ENCODE measurements at places on chromosomes 1 and 21.

- no peak for DNase-seq
Measured at GRCh38 chr1:10594595-10595223, 120.0 kb downstream of the PEX14 start.

- DNase-seq, result no peak
Measured at GRCh38 chr1:43492826-43493225, 37.9 kb upstream of the PTPRF start.

DNA sequence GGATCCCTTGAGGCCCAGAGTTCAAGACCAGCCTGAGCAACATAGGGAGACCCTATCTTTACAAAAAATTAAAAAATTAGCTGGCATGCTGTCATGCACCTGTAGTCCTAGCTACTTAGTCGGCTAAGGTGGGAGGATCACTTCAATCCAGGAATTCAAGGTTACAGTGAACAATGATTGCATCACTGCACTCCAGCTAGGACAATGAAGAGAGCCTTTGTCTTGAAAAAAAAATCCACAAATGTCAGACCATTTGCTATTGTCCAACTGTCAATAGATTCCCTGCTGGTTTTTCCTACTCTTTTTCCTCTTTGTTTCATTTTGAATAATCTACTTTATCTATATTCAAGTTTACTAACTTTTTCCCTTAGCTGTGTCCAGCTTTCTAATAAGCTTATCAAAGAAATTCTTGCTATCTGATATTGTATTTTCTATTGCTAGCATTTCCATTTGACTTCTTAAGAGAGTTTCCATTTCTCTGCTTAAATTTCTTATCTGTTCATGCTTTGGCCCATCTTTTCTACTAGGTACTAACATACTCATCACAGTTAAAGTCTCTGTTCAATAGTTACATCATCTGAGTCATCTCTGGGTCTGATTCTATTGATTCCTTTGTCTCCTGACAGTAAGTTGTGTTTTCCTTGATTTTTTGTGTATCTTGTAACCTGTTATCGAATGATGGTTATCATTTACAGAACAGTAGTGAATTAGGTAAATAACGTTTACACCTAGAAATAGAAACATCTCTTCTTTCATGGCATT is 14.8 kb downstream of the MT1HL1 start:
- no peak for DNase-seq

- DNase-seq, result no peak
Measured at GRCh38 chr1:29381426-29381825, 145.1 kb downstream of the PTPRU start.

GRCh38 chr1:223645903-223646302 is 19.6 kb downstream of the CAPN8 start:
- no peak for DNase-seq

GRCh38 chr1:116962987-116963639 is 38.4 kb upstream of the CD101 start:
- no peak for DNase-seq

DNA sequence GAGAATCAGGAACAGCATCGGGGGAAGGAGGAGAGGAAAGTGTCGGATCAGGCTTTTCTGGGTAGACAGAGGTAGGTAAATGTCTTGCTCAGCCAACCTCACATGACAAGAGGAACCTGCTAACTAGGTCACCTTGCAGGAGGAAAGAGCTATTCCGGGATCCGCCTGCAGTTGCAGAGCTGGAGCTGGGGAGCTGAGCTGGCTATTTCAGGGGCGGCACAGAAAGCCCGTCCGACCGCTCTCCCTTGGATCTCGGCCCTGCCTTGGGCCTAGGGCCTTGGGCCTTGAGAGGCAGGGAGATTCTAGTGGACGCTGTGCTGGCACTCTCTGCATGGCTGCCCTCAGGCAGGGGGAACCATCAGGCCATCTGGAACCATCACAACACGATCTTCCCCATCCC is 56.5 kb upstream of the CTPS1 start:
- no peak for DNase-seq

GRCh38 chr1:14240265-14240664 is 358.2 kb upstream of the KAZN start:
- DNase-seq, result no peak

DNA sequence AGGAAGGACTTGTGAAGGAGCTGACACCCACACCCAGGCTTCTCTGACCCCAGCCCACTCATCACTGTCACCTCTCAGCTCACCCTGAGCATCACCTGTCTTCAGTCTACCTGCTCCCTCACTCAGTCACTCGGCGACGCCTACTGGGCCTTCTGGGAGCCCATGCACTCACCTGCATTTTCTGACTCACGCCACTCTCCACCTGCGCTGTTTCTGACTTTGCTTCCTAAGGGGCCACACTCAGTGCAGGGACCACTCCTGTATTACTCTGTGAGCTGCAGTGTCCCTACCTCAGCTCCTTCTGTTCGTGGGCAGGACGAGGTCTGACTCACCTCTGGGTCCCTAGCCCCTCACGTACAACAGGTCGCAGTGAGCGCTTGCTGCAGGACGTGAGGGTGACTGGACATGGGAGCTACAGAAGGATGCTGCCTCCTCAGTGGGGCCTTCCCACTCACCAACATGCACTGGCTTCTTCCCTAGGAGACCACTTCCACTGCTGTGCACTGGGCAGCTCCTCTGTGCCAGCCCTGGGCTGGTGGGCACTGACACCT is 102.3 kb downstream of the GLIS1 start:
- DNase-seq, result no peak

DNA sequence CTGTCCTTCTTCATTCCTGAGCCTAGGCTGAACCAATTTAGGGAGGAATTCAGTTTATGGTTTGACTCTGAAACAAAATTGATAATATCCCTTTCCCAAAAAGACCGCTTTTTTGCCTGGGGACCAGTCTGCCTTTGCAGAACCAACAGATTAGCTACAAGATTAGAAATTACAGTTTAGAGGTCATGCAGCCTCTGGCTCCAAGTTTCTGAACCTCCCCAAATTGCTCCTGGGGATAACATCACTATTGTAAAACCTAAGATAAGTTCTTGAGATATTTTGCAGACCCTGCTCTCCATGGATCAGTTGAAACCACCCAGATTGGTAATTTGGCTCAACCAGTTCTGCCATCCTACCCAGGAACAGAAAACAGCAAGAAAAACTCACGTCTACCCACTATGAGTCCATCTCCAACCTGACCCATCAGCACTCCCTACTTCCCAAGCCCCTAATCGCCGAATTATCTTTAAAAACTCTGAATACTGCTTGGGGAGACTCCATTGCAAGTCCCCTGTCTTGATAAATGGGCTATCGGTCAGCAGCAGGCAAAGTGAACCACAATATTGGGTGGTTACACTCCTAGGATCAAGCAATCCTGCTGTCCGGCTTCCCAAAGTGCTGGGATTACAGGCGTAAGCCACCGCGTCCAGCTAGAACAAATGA is 605 bp upstream of the RABGGTB start:
- DNase-seq, result no peak

DNA sequence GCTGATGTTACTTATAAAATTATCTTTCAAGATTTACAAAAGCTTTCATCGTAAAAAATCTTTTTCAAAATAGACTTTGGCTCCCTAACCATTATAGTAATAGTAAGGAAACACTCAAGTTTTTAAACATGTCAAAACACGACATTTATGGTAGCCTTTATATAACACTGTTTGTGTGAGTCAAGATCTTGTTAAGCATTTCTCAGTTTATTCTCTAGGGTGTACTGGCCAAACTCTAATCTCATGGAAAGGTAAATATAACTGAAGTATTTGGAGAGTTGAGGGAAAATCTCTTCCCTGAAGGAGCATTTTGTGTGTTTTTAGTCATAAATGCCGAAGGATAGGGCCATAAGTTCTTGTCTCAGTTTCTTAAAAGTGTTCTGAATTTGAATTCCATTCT is 790.9 kb upstream of the NCAM2 start:
- DNase-seq, result no peak

DNA sequence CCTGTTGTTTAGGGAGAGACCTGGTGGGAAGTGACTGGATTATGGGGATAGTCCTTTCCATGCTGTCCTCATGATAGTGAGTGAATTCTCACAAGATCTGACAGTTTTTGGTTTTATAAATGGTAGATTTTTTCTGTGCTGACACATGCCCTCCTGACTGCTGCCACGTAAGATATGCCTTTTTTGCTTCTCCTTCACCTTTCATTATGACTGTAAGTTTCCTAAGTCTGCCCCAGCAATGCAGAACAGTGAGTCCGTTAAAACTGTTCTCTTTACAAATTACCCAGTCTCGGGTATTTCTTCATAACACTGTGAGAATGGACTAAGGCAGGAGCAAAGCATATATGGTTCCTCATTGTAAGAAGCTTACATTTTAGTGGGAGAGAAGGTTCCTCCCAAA is 1727.2 kb downstream of the NCAM2 start:
- no peak for DNase-seq

- peak; percentile 21 for DNase-seq
Measured at GRCh38 chr1:85867189-85867588, 159.0 kb upstream of the ZNHIT6 start.

- no peak for DNase-seq
Measured at GRCh38 chr1:7010534-7011200, 225.4 kb downstream of the CAMTA1 start.

GRCh38 chr21:32279377-32279680 is 480 bp upstream of the MIS18A start:
- no peak for DNase-seq

DNA sequence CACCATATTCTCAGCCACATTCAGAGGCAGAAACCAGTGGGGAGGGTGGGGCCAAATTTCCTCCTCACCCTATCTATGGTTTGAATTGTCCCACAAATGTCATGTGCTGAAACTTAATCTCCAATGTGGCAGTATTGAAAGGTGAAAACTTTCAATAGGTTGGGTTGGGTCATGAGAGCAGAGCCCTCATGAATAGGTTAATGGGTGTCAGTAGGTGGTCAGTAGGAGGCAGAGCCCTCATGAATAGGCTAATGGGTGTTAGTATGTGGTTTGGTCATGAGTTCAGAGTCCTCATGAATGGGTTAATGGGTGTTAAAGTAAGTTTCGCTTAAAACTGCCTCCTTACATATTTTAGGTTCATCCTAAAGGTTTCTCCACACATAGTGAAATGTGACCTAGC is 170.0 kb downstream of the FCRL5 start:
- DNase-seq, result no peak

- DNase-seq, result no peak
Measured at GRCh38 chr1:24344090-24344742, 25.1 kb downstream of the GRHL3 start.

GRCh38 chr1:81848880-81849682 is 48.3 kb downstream of the ADGRL2 start:
- DNase-seq, result no peak

DNA sequence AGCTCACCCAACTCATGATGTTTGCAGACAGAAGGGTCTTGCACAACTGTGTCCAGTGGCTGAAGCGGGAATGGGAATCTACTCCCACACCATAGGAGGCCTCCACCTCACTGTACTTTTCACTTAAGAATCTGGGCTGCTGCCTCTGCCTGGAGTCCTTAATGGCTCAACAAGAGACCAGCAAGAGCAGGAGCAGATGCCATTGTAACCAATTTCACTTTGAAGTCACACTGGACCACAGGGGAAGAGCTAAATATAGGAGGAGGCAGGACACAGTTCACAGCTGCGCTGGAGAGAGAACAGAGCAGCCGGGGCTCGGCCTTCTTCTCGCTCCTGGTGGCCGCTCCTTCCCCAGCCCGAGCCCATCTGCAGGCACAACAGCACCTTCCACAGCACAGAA is 120.4 kb downstream of the SIPA1L2 start:
- no peak for DNase-seq

DNA sequence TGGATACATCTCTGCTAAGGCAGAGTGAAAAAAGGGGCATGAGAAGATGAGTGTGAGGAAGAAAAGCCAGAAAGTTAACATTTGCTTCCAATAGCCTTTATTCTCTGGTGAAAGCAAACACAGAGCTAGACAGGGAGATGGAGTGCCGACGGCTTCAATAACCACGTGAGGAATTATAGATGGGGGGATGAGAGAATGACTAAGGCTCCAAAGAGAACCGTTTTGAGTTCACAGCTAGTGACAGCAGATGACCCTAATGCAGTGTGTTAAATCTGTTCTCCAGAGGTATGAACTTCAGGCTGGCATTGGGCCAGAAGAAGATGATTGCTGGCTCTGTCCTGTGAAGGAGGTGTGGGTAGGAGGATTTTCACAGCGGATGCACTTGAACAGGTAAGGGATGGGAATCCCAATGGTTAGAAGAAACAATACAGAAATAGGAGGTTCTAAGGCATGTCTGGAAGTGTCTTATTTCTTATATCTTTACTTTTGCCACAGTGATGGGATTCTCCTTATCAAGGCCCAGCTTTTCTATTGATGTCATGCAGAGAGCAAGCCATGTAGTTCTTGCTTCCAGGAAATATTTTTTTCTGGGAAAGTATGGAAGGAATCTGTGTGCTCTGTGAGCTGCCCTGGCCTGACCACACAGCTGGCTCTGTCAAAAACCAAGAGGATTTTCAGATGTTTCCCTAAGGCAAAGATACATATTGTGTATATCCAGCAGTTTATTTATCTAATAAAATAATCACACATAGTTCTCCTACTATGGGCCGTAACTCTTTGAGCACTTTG is 573.8 kb downstream of the LTN1 start:
- DNase-seq, result peak; percentile 93

GRCh38 chr1:201582705-201583442 is 43.9 kb downstream of the NAV1 start:
- DNase-seq, result peak; percentile 38

- DNase-seq, result no peak
Measured at GRCh38 chr1:84969489-84970250, 27.2 kb downstream of the MCOLN2 start.

GRCh38 chr21:45562402-45562801 is 20.2 kb upstream of the SLC19A1 start:
- DNase-seq, result no peak

GRCh38 chr1:58804853-58805565 is 21.2 kb upstream of the JUN start:
- no peak for DNase-seq

DNA sequence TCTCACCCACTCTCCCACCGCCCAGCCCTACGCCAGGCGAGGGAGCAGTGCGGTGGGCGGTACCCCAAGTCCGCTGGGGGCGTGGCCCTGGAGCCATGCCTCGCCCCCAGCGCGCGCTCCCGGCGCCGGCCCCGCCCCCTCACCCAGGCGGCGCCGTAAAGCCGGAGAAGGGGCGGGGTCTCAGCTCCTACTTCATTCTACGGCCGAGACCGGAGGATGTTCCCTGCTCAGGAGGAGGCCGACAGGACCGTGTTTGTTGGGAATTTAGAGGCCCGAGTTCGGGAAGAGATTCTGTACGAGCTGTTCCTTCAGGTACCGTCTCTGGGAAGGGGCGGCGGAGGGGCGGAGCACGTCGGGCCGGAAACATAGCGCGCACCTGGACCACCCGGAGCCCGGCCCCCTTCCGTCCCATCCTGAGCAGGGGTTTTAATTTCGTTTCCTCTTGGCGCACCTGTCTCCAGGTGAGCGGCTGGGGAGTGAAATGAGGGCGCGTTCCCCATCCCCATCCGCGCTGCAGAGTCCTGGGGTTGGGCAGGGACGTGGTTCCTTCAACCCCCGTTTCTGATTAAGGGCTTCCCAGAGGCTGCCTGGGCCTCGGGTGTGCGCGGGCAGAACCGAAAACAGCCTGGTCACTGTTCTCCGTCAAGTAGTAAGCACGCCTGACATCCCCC is at the start of gene RBM11:
RBM11 (plus strand) TSS at position 187 of the 671 bp plus-strand sequence; CDS start at position 217, 30 bp downstream.
- peak; percentile 40 for DNase-seq
